ENCODE measurements at places on chromosomes 3 and 15.

DNA sequence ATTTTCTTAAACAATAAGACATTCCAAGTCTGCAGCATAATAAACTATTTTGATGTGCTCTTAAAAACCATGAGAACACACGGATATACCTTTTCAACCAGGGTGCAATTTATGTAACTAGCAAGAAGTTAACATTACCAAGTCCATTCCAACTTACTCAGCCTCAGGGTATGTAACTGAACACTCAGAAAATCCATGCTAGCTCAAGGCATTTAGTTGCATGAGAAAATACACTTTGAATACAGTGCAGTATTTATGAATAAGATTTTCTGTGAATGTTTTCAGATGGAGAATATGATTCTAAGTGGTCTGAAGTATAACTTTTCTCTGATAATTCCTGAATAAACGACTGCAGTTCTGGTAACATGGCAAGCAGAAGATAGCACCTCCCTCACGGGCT, 124.3 kb downstream of the SNRK start:
- no peak for DNase-seq

GRCh38 chr15:46441294-46442062, 806.6 kb downstream of the SQOR start:
- no peak for DNase-seq

DNA sequence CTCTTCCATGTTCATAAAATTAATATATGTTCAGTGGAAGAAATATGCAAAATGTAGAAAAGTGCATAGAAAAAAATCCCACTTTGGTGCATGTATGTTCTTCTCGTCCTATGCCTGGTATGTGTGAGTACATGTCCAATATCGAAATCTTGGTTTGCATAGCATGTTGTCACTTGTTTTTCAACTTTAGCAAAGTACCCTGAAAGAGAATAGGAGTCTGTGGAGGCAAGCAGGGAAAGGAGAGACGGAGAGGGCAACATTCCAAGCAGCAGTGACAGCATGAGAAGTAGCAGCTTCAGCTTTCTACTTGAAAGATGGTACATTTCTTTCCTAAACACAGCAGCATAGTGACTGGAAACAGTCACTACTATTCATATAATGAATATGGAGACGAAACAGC, 56.8 kb upstream of the CACNA2D3 start:
- DNase-seq = no peak

DNA sequence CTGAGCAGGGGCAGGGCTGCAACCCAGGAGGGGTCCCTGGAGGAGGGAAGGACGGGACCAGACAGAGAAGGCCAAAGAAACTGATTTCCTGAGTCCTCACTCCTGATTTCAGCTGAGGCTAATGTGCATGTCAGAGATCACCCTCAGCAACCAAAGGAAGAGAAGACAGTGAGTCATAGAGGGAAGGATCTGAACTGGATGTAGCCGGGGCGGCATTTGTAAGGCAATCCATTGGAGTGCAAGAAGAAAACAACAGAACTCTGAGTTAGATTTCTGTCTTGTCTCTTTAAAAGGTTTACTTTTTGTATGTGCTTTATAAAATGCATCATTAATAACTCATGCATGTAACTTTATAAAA, 105.3 kb upstream of the AGBL1 start:
- no peak for DNase-seq

GRCh38 chr3:141323936-141324704, 44.2 kb upstream of the ZBTB38 start:
- DNase-seq = no peak

DNA sequence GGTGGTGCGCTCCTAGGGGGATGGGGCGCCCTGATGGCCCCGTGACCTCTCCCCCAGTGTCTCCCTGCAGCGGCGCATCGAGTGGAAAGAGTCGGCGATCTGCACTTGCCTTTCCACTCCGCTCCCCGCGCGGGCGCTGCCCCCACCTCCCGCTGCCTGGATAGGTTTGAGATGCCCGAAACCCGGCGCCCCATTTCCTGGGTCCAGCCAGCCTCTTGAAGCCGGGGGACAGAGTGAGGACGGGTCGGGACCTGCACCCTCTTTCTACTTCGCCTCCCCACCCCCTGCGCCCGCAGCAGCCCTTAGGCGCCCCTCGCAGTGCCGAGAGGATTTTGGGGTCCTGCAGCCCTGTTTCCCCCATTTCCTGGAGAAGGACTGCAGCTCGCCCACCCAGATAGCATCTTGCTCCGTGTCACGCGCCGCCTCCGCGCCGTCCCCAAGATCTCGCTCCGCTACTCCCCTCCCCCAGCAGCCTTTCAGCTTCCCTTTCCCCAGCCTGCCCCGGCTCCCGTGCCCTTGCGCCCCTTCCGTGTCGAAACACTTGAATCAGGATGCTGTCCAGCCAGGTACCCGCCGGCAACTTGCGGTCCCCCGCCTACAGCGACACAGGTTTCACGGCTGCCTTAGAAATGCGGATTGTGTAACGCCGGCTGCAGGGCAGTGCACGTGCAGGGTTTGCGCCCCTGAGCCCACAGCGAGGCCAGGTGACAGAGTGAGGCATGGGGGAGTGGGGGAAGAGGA, 519 bp downstream of the ABHD6 start:
- peak; percentile 44 for DNase-seq

DNA sequence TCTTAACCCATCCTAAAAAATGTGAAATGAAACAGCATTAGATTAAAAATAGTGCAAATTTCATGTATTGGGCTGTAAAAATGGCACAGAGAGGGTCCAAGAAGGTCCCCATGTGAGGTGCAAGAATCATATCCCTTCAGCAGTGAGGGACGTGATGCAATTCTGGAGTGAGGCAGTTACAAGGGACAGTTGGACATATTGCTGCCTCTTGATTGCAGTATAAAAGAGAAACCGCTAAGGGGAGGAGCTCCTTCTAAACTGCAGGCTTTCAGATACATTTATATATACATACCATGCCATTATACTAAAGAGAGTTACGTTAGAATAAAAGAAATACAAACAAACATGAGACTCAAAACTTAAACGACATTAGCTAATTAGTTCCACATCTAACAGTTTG, 304.2 kb upstream of the CTNNB1 start:
- no peak for DNase-seq

- DNase-seq = no peak
These were observed 5.9 kb downstream of the RPUSD3 start for GRCh38 chr3:9837701-9838582.

DNA sequence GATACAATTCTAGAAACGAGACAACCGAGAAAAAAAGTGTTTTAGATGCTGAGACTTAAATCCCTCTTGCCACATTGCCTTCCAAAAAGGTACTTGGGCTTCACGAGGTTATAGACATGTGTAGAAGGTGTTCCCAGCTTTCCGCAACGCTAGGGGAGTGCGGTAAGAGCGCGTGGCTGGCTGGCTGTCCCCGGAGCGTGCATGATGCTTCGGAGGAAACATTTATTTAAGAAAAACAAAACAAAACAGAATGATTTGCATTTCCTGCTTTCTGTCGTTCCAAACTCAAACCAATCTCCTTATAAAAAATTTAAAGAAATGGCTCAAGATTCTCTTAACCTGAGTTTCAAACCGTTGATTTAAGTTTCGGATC, 841 bp downstream of the SLC6A20 start:
- DNase-seq = no peak

GRCh38 chr3:10187290-10187876, 22.7 kb downstream of the IRAK2 start:
- no peak for DNase-seq

- DNase-seq = no peak
These were observed 10.8 kb upstream of the PHLDB2 start for GRCh38 chr3:111848283-111848682.

- no peak for DNase-seq
These were observed 18.4 kb upstream of the TSEN2 start for GRCh38 chr3:12465836-12466225.

GRCh38 chr15:53323191-53323590, 436.3 kb downstream of the WDR72 start:
- no peak for DNase-seq

DNA sequence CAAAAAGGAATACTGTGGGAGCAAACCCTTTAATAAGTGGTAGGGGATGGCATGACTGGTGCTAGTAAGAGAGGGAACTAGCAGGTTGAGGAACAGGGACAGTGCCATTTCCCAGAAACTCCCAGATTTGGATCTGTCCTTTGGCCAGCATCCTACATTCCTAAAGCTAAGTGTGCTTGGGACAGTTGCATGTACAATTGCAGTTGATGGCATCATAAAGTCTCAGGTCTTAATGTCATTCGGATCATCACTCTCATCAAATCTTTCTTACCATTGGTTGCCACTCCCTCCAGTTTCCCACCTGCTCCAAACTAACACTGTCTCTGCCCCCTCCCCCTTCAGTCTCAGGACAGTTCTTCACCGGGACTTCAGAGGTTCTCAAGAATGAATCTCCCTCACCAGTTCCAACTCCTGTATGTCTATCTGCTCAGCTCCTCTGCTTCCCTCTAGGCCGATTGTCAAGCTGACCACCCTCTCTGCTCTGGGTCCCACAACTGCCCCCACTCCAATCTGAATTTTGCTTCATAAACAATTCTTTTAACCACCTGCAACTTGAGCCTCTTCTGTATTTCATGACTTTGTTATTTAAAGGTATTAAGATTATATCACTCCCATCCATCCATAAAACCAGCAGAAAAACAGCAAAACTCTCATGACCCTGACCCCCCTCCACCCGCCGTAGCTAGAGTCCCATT, 260.8 kb downstream of the CGGBP1 start:
- no peak for DNase-seq

- DNase-seq = no peak
These were observed 3.2 kb upstream of the SLC4A7 start for GRCh38 chr3:27487383-27487782.

DNA sequence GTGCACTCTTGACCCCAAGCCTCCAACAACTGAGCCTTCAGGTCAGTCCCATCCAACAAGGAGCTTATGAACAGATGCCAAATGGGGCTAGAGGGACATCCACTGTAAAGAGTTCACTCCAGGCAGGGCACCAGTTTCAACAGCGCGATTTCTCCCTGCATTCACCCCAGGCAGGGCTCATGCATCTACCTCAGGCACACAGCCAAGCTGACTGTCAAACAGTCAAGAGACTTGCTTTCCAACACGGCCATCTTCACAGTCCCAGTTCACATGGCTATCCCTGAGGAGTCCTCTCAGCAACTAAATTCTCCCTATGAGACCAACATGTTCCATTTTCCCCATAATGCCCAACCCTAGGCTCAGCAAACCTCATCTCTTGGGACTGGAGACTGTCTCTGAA, 17.7 kb downstream of the SLC25A20 start:
- DNase-seq = no peak

DNA sequence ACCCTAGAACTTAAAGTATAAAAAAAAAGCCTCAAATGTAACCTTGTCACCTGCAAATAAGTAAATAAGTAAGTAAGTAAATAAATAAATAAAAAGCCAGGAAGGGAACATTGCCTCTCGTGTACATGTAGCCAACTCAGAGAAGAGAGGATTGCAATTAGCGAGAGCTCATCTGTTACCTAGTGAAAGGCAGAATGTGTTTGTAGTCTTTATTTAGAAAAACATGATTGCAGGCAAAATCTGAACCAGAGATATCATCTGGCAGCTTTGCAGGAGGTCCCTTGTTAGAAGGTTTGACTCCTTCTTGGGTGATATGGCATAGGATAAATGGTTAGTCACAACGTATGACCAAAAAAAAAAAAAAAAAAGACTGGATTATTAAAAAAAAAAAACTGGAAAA, 71.6 kb upstream of the SYN2 start:
- no peak for DNase-seq

GRCh38 chr3:53174346-53175250, 13.6 kb downstream of the PRKCD start:
- DNase-seq = no peak

- peak; percentile 18 for DNase-seq
These were observed 87.3 kb upstream of the C15orf61 start for GRCh38 chr15:67433495-67434099.

DNA sequence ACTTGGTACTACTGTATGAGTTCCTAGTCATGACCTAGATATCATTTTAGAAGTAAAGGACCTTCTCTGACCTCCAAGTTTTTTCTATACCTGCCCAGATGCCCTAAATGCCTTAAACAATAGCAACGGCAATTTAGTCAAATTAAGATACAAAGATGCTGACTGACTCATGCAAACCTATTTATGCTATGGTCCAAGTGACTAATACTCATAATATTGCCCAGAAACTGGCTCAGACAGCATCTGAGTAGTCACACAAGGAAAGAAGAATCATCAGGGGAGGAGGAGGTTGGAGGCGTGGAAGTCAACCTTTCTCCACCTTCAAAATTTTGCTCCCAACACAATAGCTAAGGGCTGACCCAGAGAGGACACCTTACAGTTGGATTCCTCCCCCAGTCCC, 6.8 kb downstream of the FYCO1 start:
- no peak for DNase-seq

GRCh38 chr15:42511007-42511391, 15.6 kb downstream of the SNAP23 start:
- no peak for DNase-seq

DNA sequence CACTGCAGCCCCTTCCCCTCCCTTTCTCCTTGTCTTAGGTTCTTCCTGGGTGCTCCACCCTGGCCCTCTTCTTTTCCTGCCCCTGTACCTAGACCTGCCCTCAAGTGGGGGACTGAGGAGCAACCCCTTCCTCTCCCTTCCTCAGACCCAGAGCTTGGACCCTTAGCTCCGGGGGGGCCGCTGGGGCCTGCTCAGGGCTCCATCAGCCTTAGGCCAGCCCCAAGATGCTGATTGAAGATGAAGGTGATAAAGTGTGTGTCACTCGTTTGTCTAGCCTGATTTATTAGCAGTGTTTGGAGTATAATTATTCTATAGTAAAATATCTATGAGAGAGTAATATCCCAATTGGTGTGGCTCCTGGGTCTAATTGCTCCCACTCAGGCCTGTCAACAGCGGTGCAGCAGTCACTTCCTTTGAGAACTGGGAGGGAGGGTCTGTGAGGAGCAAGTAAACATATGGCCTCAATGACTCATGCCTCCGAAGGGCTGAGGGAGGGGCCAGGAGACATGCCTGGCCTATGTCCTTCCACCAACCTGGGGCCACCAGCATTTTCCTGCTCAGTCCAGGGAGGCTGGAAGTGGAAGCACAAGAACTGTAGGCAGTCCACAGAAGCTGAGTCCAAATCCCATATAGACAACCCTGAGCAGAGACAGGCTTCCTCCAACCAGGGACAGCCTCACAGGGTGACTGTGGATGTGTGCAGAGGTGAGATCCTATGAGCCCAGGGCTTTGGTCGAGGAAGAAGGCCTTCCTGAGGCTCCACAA, 123.2 kb downstream of the DNAJB8 start:
- no peak for DNase-seq

DNA sequence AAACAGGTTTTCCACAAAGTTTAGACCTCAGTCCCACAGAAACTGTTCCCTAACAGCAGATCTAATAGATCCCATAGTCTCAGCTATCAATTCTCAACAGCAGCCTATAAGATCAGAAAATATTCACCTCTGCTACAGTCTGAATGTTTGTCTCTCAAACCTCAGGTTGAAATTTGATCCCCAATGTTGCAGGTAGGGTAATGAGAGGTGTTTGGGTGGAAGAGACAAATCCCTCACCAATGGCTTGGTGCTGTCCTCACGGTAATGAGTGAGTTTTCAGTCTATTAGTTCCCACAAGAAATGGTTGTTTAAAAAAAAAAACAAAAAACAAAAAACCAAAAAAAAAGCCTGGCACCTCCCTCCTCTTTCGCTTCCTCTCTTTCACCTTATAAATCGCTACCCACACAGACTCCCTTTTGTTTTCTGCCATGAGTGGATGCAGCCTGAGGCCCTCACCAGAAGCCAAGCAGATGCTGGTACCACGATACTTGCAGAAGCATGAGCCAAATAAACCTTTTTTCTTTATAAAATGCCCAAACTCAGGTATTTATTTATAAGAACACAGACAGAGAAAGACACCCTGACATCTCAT, 14.2 kb downstream of the ZNF280D start:
- DNase-seq = no peak
